ENCODE measurements at places on chromosomes 5 and 9.

DNA sequence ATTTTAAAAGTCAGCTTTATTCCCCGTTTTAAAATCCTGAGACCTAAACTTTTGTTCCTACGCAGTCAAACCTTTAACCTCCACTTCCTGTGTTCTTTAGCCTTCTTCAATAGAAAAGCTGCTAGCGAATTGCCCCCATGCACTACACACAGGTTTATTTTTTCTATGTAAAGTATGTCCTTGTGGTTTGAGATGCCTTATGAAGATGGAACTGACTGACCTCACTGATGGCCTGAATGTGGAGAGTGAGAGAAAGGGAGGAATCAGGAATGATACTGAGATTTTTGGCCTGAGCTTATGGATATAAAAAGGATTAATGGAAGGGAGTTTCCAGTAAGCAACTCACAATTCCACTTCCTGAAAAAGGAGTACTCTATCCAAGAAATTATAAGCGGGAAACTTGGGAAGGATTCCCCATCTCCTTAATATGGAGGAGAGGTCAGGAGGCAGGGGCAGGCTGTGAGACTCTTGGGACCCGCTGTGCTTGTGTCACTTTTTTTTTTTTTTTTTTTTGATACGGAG lies 89.5 kb downstream of the UGCG start:
- DNase-seq = no peak

DNA sequence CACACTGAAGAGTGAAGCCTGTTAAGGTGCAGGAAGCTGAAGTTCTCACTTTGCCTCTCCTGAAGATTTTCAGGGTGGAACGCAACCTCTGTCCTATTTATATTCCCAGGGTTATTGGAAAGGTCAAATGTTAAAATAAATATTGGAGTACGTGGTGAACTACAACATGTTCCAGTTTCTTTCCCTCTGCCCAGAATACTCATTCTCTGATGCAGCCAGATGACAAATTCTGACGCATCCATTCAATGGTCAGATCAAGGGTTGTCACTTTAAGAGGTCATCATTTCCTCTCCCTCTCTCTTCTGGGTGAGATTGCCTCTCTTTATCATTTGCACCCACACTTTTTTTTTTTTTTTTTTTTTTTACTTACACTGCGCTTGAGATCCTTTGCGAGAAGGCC lies 277.1 kb downstream of the BRINP1 start:
- DNase-seq = no peak

DNA sequence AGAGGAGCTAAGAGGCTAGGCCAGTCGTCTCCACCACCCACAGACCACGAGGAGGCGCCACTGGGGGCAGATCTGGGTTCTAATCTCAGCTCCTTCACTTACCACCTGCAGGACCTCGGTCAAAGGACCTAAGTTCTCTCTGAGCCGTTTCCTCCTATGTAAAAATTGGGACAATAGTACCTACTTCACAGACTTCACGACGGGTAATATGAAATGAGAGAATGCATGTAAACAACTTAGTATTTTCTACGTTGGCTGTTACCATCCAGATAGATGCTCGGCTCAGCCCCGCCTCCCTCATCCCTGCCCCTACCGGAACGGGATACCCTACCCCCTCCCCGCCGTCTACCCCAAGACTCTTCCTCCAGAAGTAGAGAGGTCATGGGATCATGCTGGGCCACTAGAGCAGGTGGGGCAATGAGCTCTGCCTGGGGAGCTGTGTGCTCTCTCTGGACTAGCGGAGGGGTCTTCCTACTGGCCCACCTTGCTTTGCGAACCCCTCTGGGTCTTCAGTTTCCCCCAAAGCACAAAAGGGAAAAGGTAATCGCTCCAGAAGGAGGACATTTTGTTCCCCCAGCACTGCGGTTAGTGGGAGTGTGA lies 541 bp downstream of the GNPDA1 start:
- DNase-seq = no peak

- DNase-seq = no peak
These were observed 5.3 kb upstream of the TBC1D9B start for GRCh38 chr5:179912951-179913350.
